Suppressor macrophage treated with lipopolysaccharide for 4 hours (primary cell): ENCODE measurements at places on chromosomes 7 and 10.

DNA sequence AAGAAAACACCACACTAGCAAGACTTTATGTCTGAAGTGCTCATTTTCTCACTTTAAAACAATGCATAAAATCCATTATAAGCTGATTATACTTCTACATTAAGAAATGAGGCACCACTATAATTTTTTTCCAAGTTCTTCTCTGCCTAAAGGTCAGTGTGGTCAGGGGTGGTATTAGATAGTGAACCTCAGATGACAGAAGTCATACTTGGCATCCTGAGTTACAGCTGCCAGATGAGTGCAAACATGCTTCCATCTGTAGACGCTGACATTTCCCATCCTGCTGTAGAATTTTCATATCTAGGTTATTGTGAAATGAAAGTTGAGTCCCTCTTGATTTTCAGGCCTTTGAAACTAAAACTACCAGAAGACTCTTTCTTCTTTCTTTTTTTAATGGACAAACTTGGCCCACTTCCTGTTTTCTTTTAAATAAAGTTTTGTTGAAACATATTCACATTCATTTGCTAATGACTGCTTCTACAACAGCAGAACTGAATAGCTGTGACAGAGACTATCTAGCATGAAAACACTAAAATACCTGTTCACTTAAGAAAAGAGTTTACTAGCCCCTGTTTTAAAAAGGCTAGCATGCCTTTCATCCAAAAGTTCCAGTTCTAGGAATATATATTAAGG lies 900.8 kb downstream of the XPNPEP1 start:
- DNase-seq = no peak

- DNase-seq = peak; percentile 39
These were observed 31.1 kb downstream of the SKIDA1 start for GRCh38 chr10:21494191-21495001.

DNA sequence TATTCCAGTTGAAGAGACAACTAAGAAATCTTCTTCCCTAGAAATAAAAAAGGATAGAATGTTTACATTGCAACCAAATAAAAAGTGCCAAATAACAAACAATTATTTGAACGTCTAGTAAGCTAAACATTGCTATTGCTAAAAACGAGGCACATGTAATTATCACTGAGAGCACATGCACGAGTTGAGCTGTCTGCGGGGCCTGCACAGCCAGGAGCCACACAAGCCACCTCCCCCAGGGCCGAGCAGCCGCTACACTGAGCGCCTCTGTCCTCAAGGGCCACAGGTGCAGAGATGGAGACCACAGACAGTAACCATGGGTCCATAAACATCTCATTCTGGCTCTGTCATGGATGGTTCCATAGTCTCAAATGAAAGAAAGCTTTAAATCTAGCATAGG lies 17.2 kb downstream of the NCAPG2 start:
- DNase-seq = no peak

- DNase-seq = peak; percentile 81
These were observed 47.1 kb downstream of the INSIG1 start for GRCh38 chr7:155344618-155345433.

GRCh38 chr7:131570401-131570800 lies 14.0 kb upstream of the PODXL start:
- DNase-seq = no peak

DNA sequence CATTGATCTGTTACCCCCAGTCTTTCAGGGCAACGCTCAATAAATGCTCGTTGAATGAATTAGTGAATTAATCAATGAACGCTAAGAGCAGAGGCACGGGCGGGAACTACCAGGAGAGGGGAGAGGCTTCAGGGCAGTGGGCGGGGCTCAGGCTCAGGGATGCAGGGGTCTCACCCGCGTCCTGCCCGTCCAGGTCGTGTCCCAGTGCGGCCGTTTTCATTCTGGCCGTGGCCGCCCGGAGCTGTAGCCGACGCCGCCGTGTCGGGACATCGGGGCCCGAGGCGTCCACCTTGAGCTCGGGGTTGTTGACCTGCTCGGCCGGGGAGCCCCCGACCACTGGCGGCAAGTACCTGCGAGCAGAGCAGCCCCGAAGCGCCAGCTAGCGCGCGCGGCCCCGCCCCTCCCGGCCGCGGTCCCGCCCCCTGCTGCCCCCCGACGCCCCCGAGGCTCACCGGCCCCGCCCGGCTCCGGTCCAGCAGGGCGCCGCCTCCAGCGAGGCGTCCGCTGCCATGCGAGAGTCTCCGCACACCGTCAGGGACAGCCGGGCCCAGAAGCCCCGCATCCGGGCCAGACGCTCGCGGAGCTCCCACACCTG lies 2.8 kb upstream of the GAL3ST4 start:
- DNase-seq = no peak
